Stimulated activated CD4-positive, alpha-beta T cell treated with anti-CD3 and anti-CD28 coated beads, TNF-alpha, amount 100 ng/mL, for 24 hours (primary cell): ENCODE measurements at places on chromosomes 1 and 21.

DNA sequence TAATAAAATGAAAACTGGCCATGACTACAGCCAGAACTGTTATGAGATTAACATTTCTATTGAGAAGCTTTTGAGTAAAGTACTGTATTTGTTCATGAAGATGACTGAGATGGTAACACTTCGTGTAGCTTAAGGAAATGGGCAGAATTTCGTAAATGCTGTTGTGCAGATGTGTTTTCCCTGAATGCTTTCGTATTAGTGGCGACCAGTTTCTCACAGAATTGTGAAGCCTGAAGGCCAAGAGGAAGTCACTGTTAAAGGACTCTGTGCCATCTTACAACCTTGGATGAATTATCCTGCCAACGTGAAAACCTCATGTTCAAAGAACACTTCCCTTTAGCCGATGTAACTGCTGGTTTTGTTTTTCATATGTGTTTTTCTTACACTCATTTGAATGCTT lies 164.0 kb downstream of the NEK7 start:
- DNase-seq = no peak

GRCh38 chr1:95140791-95141190 lies 23.6 kb downstream of the TLCD4 start:
- DNase-seq = no peak

- no peak for DNase-seq
Measured at GRCh38 chr1:208413006-208413405, 168.8 kb upstream of the PLXNA2 start.

DNA sequence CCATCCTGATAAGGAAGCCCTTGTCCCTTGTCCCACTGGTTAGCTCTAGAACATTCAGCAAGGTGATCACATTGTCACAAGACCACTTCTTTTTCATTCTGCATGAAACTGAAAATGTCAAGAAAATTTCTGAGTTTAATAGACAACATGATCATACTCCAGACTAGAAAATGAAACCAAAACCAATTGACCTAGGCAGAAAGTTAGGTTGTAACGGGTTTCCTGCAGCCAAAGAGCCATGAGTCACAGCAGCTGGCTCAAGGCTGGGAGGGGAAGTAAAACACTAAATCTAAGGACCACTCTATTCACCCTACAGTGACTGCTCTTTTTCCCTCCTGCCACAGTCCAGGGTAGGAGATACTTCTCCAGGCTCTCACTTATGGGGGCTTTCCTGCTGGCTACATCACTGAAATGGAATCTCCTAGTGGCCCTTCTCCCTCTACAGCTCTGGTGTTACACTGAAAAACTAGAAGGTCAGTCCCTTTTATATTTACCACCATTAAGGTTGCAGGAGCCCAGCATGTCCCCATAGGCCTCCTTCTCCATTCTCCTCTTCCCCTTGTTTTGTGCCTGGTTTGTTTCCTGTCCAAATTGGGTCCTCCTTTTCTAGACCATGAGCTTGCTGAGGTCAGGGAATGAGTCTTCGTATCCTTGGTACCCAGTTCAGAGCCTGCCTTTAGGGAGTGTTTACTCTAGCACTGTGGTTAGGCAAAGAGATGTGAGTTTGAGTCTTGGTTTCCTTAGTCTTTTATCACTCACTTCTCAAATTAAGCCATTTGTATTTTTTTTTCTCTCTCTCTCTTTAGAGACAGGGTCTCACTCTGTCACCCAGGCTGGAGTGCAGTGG lies 236.5 kb upstream of the JUN start:
- peak; percentile 17 for DNase-seq

GRCh38 chr1:2951856-2952255 lies 69.4 kb upstream of the ACTRT2 start:
- DNase-seq = no peak

GRCh38 chr1:93042187-93043056 lies 36.7 kb upstream of the MTF2 start:
- no peak for DNase-seq

GRCh38 chr1:153616917-153617311 lies 789 bp upstream of the S100A14 start:
- DNase-seq = no peak

- DNase-seq = no peak
Measured at GRCh38 chr1:214380986-214381695, 100.2 kb downstream of the SMYD2 start.

DNA sequence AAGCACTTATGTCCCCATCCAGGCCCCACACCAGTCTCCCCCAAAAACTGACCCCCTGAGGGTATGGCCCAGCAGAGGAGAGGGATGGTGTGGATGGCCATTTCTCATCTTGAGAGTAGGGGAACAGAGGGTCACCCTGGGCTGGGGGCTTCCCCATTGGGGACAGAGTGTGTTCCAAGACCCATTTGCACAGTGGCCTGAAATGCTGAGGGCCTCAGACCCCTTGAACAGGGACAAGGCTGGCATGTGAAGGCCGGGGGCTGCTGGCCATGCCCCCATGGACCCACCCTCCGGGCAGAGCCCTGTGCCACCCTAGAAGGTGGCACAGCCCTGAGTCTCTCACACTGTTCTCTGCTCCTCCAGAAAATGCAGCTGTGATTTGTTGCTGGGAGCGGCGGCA lies 8.0 kb downstream of the CTRC start:
- no peak for DNase-seq

GRCh38 chr21:39238275-39238674 lies 55.0 kb upstream of the PSMG1 start:
- no peak for DNase-seq

DNA sequence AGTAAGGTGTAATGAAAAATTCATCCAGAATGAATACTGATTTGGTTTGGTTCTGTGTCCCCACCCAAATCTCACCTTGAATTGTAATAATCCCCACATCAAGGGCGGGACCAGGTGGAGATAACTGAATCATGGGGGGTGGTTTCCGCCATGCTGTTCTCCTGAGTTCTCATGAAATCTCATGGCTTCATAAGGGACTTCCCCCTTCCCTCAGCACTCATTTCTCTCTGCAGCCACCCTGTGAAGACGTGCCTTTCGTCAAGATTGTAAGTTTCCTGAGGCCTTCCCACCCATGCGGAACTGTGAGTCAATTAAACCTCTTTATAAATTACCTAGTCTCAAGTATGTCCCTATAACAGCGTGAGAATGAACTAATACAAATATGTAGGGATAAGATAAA lies 5.5 kb upstream of the SYNJ1 start:
- DNase-seq = peak; percentile 58

DNA sequence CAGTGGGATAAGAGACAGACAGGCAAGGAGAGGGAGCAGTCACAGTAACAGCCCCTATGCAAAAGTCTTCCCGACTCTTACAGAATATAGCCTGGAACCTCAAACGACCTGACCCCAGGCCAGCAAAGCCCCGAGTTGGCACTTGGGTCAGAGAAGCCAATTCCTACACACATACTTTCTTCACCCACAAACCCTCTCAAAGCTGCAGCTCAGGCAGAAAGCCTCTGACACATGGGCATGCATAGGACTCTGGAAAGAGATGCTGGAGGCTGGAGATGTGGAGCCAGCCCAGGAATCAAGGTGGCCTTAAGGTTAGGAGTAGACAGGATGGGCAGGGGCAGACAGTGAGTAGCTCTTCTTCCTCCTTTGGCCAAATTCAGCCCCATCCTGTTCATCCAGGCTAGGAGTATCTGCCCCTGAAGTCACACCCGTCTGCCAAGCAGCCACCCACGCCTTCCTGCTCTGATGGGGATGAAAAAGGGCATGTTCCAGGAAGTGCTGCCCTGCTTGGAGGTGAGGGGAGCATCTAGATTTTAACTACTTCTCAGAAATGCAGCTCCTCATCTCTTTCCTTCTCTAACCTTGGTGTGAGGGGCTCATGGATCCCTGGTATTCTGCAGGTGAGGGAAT lies 7.8 kb downstream of the SLC41A1 start:
- DNase-seq = no peak

GRCh38 chr1:161727256-161727924 lies 6.0 kb downstream of the FCRLB start:
- DNase-seq = no peak

GRCh38 chr1:172704420-172705210 lies 45.7 kb downstream of the FASLG start:
- no peak for DNase-seq

GRCh38 chr1:112337028-112337531 lies 58.9 kb upstream of the CTTNBP2NL start:
- peak; percentile 12 for DNase-seq

- DNase-seq = no peak
Measured at GRCh38 chr1:51236531-51237350, 668 bp downstream of the RNF11 start.

DNA sequence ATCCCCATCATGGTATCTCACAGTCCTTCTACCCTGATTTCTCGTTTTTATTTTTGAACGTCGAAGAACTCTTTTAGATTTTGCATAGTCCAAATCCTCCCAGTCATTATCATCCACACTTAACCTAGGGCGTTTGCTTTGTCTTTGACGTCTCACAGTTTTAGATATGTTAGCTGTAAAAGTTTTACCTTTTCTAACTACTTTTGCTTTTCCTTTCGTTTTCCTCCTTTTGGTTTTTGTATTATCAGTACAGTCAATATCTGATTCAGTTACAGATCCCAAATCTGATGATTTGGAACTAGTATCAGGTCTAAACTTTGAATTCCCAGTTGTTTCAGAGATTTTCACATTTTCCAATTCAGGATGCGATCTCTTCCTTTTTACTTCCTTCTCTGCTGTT lies 13.1 kb upstream of the PSMG1 start:
- no peak for DNase-seq

DNA sequence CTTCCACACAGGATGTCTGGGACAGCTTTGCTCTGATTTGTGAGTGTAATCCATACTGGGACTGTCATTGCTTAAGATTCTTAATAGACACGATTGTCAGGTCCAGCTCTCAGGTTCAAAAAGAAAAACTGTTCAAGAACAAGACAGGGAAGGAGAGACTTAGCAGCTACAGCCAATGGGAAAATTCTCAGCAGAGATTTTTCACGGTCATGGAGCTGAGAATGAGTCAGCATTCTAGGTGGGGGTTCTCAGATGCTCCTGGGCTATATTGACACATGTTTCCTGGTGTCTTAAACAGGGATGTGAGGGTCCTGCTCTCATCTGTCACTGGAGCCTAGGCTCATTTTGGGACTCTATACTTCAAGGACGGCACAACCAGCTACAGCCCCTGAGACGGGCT lies 318.3 kb downstream of the RRAGC start:
- DNase-seq = no peak

DNA sequence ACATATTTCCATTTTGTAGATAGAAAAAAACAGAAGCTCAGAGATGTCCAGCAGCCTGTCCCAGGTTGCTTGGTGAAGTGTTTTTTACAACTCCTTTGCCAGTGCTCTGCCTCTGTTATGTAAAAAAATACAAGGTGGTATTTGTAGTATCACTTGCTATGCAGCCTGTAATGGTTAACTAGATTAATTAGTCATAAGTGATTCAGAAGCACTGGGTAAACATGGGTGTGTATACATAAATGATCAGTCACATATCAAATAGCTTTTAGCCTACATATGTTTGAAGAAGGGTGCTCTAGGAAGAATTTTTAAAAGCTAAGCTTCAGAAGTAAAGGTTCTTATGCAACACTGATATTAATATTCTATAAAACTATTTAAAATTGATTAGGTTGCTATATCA lies 70.0 kb upstream of the MAGI3 start:
- DNase-seq = no peak

- no peak for DNase-seq
Measured at GRCh38 chr1:185297982-185298381, 19.1 kb downstream of the IVNS1ABP start.

DNA sequence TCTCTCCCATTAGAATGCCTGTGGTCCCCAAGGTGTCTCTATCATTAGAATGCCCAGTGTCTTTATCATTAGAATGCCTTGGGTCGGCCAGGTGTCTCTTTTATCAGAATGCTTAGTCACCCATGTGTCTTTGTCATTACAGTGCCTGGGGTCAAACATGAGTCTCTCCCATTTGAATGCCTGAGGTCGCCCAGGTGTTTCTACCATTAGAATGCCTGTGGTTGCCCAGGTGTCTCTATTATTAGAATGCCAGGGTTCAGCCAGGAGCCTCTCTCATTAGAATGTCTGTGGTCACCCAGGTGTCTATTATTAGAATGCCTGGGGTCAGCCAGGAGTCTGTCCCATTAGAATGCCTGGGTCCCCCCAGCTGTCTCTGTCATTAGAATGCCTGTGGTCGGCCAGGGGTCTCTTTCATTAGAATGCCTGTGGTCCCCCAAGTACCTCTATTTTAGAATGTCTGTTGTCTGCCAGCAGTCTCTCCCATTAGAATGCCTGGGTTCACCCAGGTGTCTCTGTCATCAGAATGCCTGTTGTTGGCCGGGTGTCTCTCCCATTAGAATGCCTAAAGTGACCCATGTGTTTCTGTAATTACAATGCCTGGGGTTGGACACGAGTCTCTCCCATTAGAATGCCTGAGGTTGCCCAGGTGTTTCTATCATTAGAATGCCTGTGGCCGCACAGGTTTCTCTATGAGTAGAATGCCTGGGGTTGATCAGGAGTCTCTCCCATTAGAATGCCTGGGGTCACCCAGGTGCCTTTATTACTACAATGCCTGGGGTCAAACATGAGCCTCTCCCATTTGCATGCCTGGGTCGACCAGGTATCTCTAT lies 57.1 kb downstream of the RNF187 start:
- DNase-seq = no peak

DNA sequence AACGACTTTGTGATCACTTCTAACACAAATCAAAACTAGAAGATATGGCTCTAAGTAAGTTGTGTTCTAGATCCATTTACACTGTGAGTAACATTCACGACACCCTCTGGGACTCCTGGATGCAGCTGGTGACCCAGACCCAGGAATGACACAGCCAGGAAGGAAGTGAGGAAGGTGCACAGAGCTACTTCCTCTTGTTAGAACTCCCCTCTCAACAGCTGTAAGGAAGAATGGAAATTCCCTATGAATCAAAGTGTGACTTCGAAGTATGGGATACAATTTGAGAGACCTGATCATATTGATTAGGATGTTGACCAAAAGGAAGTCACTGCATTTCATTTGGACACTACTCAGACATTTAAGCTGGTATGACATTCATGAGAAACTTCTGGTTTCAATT lies 185.3 kb downstream of the NRIP1 start:
- DNase-seq = no peak

- DNase-seq = no peak
Measured at GRCh38 chr1:27469334-27469733, 20.6 kb downstream of the WASF2 start.

GRCh38 chr1:181135815-181136737 lies 47.6 kb downstream of the IER5 start:
- DNase-seq = no peak

- no peak for DNase-seq
Measured at GRCh38 chr1:3065797-3066196, 3.2 kb upstream of the PRDM16 start.

GRCh38 chr1:18174037-18174436 lies 66.4 kb downstream of the IGSF21 start:
- no peak for DNase-seq

DNA sequence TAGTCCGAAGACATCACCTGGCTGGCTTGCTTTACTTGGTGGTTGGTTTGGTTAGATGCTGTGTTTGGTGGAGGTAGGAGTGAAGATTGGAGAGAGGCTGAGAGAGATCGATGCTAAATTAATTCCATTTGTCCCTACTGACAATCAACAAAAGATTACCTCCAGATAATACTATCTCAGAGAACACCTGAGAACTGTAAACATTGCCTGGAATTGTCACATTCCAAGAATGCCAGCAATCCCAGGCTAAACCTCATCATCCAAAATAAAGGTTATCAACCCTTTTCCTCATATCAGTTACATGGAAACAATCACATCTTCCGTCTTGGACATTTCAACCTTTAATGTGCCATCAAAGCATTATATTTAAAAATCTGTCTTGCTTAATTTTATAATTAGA lies 141.0 kb downstream of the GRIK1 start:
- no peak for DNase-seq

- no peak for DNase-seq
Measured at GRCh38 chr1:162554258-162554657, 7.3 kb upstream of the UAP1 start.
